ENCODE measurements at places on chromosomes 6 and 20.

- no peak for DNase-seq
Observed at GRCh38 chr6:156910938-156911337, 133.8 kb downstream of the ARID1B start.

DNA sequence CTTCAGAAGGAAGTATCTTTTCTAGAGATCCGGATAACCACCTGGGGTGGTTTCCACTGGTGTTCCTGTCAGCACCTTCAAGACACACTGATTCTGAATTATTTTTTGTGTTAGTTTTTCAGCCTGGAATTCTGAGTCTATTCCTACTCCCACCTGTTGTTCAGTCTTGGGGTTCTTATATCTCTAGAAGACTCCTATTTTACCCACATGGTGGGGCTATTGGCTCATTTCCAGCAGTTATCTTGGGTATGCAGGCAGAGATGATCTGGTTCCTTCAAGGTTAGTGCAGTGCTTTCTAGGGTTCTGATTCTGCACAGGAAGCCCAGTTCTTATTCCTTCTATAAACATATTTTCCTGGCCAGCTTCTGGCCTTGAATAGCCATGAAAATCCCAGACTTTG, 175.6 kb upstream of the PDE7B start:
- DNase-seq = peak; percentile 51

- no peak for DNase-seq
Observed at GRCh38 chr20:39986173-39986904, 702.7 kb downstream of the MAFB start.

GRCh38 chr6:39980839-39981580, 46.7 kb upstream of the MOCS1 start:
- DNase-seq = peak; percentile 16

DNA sequence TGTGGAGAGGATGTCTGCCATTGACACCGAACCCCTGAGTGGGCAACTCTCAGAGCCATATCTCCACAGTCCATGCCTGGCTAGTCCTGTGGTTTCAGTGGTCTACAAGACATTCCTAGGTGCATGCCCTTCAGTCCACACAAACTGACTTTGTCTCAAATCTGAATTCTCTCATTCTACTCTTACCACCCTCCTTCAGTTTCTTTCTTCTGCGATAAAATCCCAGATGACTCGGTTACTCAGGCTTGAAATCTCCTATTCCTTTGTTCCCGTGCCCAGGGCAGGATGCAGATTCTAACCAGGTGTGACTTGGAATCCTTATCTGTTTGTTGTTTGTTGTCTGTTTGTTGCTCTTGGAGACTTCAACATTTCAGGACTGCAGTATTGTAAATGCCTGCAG, 9.3 kb downstream of the CDS2 start:
- no peak for DNase-seq

DNA sequence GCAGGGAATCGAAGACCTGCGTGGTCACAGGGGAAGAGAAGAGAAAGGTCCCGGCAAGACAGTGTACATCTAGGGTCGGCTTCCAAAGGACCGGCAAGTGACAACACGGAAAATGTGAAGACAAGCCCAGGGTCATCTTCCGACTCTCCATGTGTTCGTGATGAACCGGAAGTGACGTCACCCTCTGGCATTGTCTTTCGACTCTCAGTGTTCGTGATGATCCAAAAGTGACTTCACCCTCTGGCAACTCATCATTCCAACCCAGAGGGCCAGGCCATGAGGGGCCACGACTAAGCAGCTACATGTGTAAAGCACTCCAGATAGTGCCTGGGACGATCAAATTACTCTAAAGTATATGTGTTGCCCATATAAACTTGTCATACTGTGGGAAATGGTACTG, 290.8 kb downstream of the THBS2 start:
- DNase-seq = no peak

GRCh38 chr6:125219361-125219895, 65.9 kb downstream of the TPD52L1 start:
- DNase-seq = no peak

- DNase-seq = no peak
Observed at GRCh38 chr6:2831392-2831791, 10.3 kb downstream of the SERPINB1 start.

GRCh38 chr6:119575721-119576120, 226.2 kb upstream of the MAN1A1 start:
- no peak for DNase-seq

DNA sequence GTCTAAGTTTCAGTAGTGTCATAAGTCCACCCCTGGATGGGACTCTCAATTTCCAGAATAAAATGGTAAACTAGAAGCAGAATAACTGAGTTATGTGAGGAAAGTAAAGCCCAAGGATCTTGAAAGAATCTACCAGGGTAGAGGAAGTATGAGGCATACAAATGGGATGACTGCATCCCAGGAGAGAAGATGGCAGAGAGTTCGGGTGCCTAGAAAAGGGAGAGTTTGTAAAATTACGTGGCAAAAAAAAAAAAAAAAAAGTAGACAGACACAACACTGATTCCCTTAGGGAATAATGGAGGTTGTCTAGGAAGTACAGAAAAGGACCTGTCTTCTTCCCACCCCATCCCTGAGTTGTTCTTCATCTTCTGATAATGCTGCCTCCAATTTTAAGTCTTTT, 3.4 kb downstream of the GABBR1 start:
- DNase-seq = no peak

- DNase-seq = no peak
Observed at GRCh38 chr6:5123296-5124143, 38.4 kb downstream of the PPP1R3G start.

DNA sequence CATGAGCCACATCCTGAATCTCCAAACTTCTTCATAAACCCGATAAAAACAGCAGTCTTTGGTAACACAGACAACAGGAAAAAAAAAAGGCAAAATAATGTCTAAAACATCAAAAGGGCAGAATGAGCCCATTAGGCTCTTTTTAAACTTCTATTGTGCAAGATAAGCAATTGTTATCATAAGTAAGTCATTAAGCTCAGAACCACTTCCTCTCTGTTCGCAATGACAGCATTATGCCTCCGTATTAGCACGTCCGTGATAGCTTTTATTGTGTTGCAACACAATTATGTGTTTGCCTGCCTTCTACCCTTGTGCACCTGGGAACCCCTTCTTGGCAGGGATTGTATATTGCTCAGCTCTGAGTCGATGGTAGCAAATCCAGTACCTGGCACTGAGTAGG, 147.1 kb downstream of the LRFN2 start:
- no peak for DNase-seq

DNA sequence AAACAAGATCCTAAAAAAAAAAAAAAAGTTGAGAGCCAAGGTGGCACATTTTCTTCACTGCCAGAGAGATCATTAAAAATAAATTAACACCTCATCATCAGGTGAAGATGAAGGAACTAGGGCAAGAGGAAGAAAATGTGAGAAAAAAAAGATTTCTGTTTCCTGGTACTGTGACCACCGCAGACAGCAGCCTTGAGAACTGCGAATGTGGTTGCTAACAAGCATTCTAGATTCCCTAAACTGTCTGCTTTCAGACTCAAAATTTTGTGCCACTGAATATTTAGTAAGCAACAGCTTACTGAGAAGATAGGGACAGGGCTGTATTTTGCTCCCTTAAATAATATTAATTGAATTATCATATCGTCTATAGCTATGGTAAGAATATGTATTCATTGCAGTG, 24.1 kb upstream of the MBOAT1 start:
- DNase-seq = no peak

- no peak for DNase-seq
Observed at GRCh38 chr6:6834356-6835222, 246.1 kb downstream of the LY86 start.

DNA sequence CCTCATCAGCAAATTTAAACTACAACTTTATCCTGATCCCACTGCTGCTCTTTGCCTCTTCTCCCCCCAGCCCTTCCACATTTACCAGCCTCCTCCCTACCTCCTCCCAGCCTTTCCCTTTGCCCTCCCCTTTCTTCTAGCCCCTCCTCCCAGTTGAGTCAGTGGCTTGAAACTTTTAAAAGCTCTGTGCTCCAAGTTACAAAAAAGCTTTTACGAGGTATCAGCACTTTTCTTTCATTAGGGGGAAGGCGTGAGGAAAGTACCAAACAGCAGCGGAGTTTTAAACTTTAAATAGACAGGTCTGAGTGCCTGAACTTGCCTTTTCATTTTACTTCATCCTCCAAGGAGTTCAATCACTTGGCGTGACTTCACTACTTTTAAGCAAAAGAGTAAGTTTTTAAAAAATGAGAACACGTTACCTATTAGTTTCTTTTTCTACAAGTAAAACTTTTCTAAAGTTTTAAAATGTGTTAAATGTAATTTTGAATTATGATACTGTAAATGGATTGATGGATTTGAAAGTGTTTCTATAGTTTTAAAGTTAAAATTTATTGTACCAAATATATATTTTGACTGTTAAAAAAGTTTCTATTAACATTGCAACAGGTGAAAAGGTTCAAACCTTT, at the start of gene GJA1:
TSS of gene GJA1 (plus strand) at position 203 of the 626 bp plus-strand sequence. CDS start 11,202 bp downstream, outside the sequence.
- DNase-seq = no peak

DNA sequence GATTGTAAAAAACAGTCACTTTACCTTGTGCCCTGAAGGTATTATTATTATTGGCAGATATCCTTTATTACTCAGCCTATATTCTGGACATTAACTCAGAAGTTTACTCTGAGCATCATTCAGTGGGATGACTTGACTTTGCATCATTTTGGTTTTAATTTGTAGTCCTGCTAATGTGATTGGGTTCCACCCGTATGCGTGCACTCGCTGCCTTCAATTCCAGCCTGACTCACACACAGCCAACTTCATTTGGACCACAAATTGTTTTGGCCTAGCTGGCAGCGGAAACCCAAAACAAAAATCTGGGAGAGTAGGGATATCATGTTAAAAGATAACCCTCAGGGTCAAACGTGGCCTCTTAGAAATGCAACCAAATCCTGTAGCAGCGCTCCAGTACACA, 704.4 kb upstream of the SLC35B3 start:
- no peak for DNase-seq

GRCh38 chr6:1395941-1396908, 6.8 kb downstream of the FOXF2 start:
- DNase-seq = no peak

DNA sequence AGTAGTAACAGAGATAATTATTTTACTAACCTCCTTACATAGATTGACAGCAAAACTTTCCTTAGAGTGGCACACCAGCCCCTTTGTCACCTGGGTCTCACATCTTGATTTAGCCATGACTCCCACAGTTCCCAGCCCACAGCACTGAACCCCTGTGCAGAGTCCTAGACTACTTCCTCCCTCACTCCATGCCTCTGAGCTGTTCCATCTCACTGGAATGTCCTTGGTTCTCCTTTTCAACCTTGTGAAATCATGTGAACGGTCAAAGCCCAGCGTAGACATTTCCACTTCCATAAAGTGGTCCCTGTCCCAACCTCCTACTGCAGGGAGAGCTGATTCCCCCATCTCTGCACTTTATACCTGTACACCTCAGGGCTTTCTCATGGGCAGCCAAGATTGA, 19.7 kb downstream of the CGA start:
- no peak for DNase-seq

Measured in activated CD4-positive, alpha-beta T cell treated with anti-CD3 and anti-CD28 coated beads for 36 hours (primary cell).